ENCODE measurements at places on chromosomes 3 and 15. TPM values are rescaled to one million over a fixed set of nuclear protein-coding genes. Genes with fewer than 3 reads are reported as not detected.

Gene NRG4
- 0.09 TPM for total RNA-seq

DNA sequence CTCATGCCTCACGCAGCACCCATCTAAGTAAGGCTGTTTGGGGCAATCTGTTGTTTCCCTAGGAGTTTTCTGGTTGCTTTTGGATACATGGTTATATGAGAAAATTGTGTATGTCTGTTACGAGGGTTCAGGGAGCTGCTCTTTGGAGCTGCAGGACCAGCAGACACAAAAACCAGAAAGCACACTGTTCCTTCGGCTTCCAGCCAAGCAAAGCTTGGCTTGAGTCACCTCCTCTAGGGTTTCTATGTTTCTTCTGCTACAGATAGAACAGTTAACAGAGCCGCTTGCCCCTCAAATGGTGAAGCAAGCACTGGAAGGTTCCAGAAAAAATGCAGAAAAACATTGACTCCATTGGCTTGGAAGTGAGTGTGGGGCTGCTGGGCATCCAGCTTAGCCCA, 49.2 kb upstream of the CTDSPL start:
- no peak for DNase-seq

- DNase-seq, result no peak
Measured at GRCh38 chr3:128274837-128275236, 121.6 kb downstream of the EEFSEC start.

Gene TMCO5A
- not detected for total RNA-seq

GRCh38 chr3:182226995-182227394, 515.3 kb downstream of the SOX2 start:
- DNase-seq, result no peak

- peak; percentile 48 for DNase-seq
Measured at GRCh38 chr3:151171145-151171757, 31.8 kb downstream of the GPR171 start.

DNA sequence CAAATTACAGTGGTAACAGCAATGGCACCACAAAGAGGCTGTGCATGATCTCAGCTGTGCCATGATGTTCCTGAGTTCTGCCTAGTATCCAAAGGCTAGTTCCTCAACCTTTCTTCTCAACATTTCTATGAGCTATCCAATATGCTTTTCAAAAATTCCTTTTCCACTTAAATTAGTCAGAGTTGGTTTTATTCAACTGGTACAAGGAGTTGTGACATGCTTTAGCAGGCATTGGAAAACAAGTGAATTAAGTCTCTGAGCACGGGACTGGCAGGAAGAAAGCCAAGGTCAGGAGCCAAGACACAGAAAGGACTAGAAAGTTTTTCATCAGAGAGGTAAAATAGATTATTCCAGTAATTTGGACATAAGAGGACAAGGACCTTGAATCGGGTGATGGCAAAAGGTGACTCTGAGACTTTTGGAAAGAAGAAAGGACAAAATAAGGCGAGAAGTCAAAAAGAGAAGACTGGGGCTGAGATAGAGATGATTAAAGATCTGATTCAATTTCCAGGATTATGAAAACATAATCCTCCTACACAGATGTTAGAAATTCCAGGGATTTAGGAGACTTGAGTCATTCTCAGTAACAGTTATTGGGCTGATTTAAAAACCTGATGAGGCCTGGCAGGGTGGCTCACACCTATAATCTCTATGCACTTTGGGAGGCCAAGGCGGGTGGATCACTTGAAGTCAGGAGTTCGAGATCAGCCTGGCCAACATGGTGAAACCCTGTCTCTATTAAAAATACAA, 36.1 kb downstream of the PBRM1 start:
- no peak for DNase-seq

DNA sequence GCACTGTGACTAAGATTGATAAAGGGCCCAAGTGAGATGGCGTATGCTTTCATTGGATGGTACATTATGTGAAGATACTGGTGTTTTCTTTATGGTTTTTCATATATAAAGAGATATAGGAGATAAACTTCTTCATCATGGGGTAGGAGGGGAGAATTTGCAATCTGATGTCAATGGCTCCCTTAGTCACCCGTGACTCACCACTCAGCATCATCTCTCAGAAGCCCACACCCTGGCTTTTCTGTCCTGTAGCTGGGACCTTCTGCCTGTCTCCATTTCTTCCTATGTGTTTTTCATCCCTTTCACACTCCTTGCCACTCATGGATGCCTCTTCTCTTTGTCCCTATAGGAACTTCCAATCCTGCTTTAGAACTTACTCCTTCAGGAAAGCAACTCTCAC, 114.3 kb upstream of the SEMA6D start:
- DNase-seq, result no peak

Gene ZNF385D
- total RNA-seq, result 0.94 TPM

DNA sequence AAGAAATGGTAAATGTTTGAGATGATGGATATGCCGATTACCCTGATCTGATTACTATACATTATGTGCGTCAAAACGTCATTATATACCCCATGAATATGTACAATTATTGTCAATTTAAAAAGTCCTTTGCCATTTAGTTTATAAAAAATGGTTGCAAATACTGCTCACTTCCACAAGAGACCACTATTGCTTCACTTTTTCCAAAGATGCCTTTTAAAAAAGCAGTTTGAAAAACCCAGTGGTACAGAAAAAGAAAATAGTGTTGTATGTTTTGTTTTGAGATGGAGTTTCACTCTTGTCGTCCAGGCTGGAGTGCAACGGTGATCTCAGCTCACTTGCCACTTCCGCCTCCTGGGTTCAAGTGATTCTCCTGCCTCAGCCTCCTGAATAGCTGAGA, 39.3 kb downstream of the EDEM1 start:
- DNase-seq, result no peak

Gene SLC28A2
- total RNA-seq, result not detected

DNA sequence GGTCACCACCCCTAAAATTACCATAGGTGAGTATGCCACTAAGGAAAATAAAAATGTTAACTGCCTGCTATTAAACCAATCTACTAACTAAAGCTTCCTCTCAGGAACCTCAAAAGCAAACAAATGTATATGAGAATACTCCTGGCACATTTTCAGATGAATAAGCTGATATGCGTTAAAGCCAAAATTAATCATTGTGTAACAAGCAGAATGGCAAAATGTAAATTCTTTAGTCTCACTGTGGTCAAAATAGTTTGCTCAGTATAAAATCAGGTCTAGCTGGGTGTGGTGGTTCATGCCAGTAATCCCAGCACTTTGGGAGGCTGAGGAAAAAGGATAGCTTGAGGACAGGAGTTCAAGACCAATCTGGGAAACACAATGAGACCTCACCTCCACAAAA, 53.6 kb downstream of the SUMF1 start:
- no peak for DNase-seq

Gene CCDC54
- not detected for total RNA-seq

Gene WNT5A
- total RNA-seq, result 2.9 TPM

Measured in thymus (tissue), 14 donors.